Right forelimb (tissue), 1 donor: ENCODE measurements at places on chromosomes 6 and 20.
A peak's percentile ranks its signal among the peaks of the same experiment; 100 is the strongest.

DNA sequence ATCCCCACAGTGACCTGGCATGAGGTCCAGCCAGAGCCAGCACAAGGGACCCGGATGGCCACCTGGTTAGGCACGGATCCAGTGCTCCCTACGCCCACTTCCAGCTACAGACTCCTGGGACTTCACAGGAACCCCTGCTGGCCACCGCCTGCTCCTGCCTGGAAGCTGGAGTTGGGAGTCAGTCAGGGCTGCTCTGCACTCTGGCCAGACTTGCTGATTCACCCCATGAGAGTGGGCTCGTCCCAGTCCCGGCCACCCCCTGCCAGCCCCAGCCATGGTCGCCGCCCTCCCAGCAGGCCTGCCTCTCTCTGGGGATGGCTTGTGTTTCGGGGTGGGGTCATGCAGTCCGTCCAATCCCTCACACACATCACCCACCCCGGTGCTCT is 125.8 kb downstream of the DLL1 start:
- DNase-seq = no peak

DNA sequence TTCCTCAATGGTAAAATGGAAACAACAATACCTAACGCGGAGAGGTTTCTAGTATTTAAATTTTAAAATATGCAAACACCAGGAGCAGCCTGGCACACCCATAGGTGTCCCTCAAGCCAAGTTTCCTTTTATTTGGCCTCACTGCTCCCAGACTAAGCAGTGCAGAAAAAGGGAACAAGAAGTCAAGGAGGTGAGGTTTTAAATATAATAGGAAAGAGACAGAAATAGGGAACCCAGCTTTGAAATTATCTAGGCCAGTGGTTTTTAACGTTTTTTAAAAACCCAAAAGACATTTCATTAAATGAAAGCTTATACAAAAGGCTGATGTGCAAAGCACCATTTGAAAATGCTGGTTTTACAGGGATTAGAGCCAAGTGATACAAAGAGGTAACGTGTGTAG is 109.6 kb downstream of the SLC22A3 start:
- no peak for DNase-seq

DNA sequence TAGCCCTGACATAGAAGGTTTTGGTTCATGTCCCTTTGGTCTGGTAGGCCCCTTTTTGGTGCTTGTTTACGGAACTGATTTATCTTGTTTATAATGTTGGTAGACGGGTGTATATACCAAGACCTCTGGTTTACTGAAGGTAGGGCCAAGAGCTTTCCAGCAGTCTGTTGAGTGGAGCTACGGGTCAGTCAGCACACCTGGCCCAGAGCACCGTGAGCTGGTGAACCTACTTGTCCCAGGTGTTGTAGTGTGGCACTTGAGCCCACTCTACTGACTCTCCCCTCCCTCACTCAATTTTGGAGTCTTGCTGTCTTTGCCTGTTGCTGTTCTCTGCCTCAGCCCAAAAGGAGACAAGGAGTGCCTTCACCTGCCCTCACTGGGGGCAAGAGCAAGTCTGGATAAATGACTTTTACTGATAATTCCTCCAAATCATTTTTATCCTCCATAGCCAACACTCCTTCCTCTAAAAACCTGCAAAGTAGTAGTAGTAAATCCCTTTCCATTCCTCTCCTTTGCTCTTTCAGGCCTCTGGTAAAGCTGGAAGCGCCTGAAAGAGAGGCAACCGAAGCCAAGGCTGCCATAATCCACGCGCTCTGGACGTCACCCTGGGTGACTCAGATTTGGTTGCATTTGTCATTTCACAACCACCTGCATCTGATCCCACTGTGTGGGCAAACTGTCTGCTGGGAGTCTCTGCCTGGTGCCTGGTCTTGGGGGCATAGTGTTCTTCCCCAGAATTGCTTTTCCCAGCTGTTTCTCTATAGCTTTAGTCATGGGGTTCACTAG is 22.2 kb downstream of the RREB1 start:
- no peak for DNase-seq

DNA sequence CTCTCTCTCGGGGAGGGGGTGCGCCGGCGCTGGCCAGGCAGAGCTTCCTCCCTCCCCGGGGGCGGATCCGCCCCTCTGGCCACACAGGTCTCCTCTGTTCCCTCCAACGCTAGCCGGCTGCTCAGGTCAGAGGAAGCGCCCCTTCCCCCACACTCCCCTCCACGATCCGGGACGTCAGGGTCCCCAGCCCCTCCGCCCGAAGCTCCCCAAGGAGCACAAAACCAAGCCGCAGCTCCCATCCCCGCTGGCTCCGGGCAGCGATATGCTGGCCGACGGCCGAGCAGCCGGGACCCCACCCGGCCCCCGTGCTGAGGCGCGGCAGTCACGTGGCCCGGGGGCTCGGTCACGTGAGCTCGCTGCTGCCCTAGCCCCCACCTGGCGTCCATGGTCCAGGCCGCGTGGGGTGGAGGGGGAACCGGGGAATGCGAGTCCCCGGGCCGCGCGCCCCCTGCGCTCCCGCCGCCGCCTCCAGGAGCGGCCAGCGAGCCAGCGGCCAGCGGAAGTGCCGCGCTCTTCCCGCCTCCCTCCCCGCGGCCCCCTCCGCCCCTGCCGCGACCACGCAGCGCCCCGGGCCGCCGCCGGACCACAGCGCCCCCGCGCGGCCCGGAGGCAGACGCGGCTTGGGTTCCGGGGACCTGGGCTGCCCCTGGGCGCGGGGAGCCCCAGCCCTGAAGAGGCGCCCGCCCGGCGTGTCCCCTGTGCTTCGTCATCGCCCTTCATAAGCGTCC is at the start of gene SLC35B2:
Gene SLC35B2 (minus strand): TSS at position 504 of the 728 bp plus-strand sequence. CDS start 118 bp downstream, at position 386.
- peak; percentile 85 for DNase-seq

DNA sequence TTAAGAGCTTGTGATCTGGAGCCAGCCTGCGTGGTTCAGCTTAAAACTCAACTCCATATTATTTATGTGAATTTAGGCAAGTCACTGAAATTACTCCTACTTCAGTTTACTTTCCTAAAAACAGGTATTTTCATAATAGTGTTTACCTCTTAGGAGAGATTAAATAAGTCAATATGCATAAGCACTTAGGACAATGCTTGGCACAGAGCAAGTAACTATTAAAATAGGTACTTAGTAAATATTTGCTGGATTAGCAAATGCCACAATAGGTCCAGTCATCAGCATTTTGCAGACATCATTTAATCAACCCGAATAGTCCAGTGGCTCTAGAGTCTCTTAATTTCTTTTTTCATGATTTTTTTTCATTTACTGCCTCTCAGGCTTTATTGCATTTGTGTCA is 78.6 kb upstream of the PTPRK start:
- no peak for DNase-seq

DNA sequence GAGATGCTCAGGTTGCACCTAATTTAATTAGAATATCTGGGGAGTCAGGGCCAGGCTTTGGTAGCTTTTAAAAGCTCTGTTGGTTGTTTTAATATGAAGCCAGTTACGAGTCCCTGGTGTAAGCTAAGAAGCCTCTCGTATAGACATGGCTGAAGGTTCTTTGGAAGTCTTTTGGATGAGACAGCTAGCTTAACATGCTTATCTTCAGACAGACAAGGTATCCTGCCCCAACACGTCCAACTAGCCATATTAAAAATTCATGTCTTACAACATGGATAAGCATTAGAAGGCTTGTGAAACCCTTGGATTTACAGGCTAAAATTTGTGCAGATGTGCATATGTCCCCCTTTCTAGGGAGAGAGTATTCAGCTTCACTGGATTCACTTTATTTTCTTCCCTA is 105.7 kb upstream of the KCNK16 start:
- no peak for DNase-seq

DNA sequence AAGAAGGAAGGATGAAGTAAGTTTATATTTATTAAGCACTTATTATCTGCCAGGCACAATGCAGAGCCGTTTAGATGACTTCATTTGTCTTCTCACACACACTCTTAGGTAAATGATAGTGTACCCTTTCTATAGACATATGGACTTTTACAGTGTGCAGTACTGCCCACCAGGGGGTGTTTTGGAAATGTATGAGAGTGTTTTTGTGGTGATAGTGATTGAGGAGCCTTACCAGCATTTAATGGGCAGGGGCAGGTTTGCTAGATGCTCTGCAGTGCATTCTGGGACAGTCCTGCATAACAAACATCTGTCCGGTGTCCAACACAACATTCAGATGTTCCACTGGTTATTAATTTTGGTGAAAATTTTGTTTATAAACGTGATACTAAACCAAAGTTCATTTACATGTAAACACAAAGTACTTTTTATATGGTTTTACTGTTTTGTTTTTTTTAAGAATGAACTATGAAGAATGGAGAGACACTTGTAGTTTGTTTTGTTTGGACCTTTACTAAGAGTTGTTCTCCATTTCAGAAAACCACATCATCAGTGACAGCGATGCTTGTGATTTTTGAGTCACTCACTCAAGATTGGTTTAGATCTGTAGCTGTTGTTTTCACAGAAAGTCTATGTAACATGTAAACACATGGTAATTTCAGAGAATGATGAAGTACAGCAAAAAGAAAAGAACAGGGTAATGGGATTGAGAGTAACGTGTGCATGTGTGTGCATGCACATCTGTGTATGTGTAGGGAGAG is 19.9 kb downstream of the KCNS1 start:
- no peak for DNase-seq

- DNase-seq = no peak
These were observed 169.5 kb downstream of the FRK start for GRCh38 chr6:115891111-115891669.

GRCh38 chr6:15411766-15412165 is 165.9 kb downstream of the JARID2 start:
- no peak for DNase-seq

- no peak for DNase-seq
These were observed 686.2 kb upstream of the SLC35B3 start for GRCh38 chr6:9121549-9121948.

GRCh38 chr20:62458275-62459251 is 17.2 kb downstream of the GATA5 start:
- no peak for DNase-seq

DNA sequence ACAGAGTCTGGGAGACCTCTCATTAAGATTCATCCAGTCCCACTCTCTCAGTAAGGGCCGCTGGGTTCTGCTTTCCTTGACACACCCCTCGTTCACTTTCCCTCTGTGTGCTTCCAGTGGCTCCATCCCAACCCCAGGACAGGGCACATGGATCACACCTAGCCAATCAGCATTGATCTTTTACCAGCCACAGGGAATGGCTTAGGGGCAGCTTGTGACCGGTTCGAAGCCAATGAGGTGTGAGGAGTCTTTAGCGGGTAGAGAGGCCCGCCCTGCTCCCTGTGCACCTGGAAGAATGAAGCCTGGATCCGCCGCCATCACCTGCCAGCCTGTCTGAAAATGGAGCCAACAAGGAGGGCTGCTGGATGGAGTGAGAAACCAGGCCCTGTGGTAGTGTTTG is 35.2 kb upstream of the OVOL2 start:
- DNase-seq = no peak

DNA sequence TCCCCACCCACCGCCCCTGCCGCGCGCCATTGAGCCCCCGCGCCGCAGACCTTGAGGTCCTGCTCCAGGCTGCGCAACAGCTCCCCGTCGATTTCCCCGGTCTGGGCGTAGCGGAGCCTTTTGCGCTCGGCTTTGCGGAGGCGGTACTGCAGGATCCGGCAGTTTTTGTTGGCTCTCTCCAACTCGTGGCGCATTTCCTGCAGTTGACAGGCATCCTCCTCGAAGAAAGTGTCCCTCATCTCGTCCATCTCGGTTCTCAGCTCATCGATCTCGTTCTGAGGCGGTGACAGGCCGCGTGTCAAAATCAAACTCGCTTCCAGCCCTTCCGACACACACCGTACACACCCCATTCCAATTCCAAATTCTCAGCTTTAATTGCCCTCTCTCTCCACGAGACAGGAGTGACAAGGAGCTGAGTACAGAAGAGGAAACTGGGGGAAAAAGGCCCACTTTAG is 4.3 kb downstream of the MTCL3 start:
- peak; percentile 64 for DNase-seq

- no peak for DNase-seq
These were observed 12.4 kb upstream of the GHRH start for GRCh38 chr20:37273988-37274387.

GRCh38 chr6:150617496-150618460 is 18.1 kb downstream of the PLEKHG1 start:
- no peak for DNase-seq

- no peak for DNase-seq
These were observed 14.4 kb downstream of the JARID2 start for GRCh38 chr6:15260099-15260821.

DNA sequence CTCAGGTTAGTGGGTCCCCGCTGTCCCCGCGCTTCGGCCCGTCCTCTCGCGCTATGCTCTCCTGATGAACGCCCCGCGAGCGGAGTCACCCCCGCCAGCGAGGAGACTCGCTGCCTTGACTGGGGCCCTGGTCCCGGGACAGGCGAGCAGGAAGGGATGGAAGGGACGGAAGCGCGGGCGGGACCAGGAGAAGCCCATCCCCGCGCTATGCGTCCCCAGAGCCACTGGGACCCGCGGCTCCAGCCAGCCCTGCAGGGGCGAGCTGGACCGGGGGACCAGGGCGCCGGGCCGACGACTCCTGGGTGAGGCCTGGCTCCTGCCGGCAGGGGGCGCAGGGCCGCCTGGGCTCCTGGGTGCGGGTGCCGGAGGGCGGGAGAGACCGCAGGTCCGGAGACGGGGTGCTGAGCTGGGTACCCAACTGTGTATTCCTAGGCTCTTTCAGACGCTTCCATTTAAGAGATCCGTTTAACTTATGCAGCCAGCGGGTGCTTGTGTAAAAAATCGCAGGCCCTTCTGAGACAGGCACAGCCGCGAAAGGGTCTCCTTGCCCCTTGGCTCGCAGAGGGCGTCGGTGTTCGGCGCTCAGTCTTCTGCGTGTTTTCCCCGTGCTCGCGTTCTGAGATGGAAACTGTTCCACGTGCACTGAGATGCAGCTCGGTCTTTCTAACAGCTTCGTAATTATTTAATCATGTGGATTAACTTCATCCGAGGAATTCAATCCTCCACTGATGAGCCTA is 580 bp upstream of the SYCP2 start:
- peak; percentile 87 for DNase-seq

DNA sequence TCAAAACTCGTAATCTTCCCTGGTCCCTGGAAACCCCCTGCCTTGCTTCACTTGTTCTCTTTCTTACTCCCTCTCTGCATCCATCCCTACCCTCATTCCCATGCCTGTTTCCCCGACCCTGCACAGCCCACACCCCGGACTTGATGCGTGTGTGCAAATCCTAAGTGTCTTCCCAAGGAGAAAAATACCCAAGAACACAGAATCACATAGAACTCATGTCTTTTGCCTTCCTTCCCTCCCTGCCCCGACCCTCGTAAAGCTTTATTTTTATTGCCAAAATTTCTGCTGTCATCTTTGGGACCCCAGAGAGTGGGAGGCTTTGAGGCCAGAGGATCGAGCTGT is 169.6 kb upstream of the PMEPA1 start:
- no peak for DNase-seq

- peak; percentile 61 for DNase-seq
These were observed 23.7 kb downstream of the HLA-A start for GRCh38 chr6:29965873-29966601.
